ENCODE measurements at places on chromosomes 2 and 18. TPM values are rescaled to one million over a fixed set of nuclear protein-coding genes. Genes with fewer than 3 reads are reported as not detected.

Gene ANKRD29
- polyA plus RNA-seq = 0.78 TPM

Gene FEV
- not detected for polyA plus RNA-seq

Gene NEU2
- polyA plus RNA-seq = not detected

Gene SULT1C4
- 42.6 TPM for polyA plus RNA-seq

Gene PMAIP1
- 3.8 TPM for polyA plus RNA-seq

Gene EXOC6B
- 24.0 TPM for polyA plus RNA-seq

- no peak for DNase-seq
Measured at GRCh38 chr18:74126684-74127655, 20.7 kb downstream of the FBXO15 start.

DNA sequence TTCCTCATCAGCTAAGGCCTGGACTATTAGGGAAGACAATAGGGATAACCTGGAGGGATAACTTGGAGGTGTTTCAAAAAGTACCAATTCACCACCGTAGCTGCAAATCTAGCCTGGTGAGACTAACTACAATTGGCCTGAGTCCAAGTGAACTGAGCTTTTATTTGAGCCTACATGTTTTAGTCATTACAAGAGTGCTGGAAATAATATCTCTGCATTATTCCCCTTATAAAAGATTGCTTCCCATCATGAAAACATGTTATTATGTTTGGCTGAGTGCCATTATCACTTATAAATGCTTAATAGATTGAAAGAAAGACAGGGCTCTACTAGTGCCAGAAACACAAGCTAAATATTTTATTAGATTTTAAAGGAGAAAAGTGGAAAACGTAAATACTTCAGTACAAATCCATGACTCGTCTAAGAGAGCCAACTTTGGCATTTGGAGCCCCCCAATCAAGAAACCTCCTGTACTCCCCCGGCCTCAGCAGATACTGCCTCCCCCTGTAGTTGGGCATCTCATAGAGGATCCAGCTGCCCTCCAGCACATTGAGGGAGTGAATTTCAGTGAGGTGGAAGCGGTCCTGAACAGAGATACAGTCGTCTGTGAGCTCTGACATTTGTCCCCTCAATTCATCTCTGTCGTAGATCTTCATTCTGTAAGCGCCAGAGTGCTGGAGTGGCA, 3.6 kb downstream of the CRYGB start:
- no peak for DNase-seq

GRCh38 chr18:22971038-22971437, 37.9 kb downstream of the RBBP8 start:
- no peak for DNase-seq

DNA sequence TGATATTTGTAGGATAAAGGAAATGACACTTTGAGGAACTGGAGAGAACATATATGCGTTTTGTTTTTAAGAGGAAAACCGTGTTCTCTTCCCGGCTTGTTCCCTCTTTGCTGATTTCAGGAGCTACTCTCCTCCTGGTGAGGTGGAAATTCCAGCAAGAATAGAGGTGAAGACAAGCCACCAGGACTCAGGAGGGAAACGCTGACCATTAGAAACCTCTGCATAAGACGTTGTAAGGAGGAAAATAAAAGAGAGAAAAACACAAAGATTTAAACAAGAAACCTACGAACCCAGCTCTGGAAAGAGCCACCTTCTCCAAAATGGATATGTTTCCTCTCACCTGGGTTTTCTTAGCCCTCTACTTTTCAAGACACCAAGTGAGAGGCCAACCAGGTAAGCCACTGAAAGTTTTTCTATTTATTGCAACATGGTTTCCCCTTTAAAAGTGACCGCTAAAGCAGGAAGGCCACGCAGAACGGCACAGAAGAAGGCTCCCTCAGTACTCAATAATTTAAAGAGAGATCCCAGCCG, 735 bp downstream of the NRP2 start:
- DNase-seq = no peak

DNA sequence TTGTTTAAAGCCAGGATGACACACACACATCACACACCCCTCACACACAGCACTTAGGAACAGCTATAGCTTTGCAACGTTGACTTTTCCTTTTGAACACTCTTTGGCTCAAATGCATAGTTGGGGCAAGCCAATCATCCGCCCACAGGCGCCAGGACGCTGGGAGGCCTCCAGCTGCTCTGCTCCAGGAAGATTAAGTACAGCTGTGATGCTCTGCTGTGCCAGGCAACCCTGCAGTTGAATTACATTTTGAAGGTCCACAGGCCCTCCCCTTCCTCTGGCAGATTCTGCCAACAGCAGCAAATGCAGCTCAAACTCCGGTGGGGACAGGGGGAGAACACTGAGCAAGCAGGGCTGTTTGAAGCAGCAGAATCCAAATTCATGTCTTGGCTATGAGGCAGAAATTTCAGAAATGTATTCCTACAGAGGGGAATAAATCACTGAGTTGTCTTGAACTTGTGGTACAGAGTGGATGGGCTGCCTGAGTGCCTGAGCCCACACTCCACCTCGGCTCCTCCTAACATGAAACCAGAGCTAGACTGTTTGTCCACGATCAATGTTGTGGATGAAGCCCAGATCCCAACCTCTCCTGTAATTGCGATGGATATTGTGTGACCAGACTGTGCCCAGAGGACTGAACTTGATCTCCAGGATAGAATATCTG, 86.5 kb upstream of the PPP1CB start:
- DNase-seq = no peak

DNA sequence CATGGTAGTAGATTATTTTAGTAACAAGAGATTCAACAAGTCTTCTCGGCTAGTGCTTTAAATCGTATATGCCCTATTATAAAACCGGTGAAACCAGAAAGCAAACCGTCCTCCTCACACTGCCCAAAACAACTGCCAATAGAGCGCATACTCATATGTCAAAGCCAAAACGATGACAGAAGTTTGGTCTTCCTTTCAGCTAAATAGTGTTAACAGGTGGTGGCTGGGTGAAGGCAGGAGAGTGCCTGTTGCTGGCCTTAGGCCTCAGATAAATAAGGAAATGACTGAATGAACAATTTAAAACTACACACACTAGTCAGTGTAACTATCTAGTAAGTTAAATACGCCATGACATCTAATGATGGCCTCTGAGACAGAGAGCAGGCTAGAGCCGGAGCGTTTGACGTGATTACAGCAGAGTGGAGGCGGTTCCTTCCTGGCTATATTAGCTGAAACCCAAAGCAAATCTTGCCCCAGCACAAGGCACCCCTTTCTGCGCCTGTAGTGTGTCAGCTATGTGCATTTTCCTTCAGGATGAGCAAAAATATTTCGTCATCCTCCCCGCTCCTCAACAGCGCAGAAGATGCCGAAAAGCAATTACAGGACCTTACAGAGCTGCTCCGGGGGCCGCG, 1.6 kb downstream of the LONRF2 start:
- DNase-seq = no peak

- no peak for DNase-seq
Measured at GRCh38 chr18:11518788-11519685, 90.4 kb upstream of the SLC35G4 start.

- no peak for DNase-seq
Measured at GRCh38 chr2:9107168-9108025, 99.2 kb upstream of the ASAP2 start.

DNA sequence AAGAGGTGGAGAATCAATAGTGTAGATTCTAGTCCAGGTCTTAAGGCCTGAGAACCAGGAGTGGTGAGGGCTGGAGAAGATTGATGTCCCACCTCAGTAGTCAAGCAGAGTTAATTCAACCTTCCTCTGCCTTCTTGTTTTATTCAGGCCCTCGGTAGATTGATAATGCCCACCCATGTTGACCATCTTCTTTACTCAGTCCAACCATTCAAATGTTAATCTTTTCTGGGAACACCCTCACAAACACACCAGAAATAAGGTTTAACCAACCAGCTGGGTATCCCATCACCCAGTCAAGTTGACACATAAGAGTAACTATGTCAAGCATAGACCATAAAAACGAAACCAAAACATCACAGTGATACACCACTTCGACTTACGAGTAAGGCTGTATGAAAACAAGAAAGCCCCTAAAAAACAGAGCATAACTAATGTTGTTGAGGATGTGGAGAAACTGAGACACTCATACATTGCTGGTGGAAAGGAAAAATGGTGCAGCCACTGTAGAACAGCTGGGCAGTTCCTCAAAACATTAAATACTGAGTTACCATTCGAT, 57.5 kb downstream of the SLC35F5 start:
- DNase-seq = no peak

DNA sequence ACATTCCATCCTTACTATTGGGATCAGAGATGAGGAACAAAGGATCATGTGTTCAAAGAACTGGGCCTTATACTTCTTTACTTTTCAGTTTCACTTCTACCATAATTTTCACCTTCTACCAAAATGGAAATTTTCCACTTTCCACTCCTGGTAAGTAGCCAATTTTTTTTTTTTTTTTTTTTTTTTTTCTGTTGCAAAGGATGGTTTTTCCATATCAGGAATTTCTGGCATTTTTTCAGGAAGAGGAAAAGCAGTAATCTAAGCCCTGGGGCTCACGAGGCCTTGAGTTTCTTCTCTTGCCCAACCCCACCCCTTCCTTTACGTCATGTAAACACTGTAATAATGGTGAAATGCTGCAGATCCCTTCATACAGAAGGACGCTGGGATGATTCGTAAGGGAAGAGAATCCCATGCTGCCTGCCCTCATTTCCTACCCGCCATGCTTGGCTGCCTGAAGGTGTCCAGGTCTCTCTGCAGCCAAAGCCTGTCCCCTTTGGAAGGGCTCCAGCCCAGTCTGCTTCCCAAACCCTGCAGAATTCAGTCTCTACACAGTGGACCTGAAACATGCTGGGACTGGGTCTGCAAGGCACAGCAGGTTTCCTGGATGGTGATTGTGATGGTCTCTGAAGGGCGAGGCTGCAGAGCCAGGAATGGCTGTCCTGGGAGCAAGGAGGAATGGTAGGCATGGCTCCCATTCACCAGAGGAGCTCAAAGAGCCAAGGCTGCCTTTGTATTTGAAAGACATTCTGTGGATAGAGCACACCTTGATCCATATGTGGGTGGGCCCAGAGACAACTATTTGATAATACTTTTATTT, 57.0 kb downstream of the EFR3B start:
- DNase-seq = no peak

DNA sequence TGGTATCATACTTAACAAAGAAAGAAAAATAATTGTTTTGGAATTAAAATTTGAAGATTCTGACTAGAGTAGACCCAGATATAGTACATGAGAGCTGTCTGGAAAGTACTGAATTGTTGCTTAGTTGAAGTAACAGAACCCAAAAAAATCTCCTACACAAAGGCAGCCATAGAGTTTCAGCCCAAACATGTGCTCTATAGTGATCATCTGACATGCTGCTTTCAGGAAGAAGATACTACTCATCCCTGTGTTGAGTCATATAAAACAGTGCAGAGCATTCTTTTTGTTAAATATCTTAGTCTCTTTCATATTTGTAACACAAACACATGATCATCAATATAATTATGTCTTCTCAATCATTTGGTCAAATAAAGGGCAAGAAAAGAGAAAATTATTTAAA, 84.8 kb upstream of the PTPRM start:
- DNase-seq = no peak

- DNase-seq = no peak
Measured at GRCh38 chr18:57561728-57562423, 24.6 kb downstream of the FECH start.

- no peak for DNase-seq
Measured at GRCh38 chr2:130261970-130262760, 63.9 kb upstream of the TUBA3E start.

- no peak for DNase-seq
Measured at GRCh38 chr2:210901326-210901725, 344.9 kb downstream of the CPS1 start.

GRCh38 chr18:70428439-70428838, 139.6 kb downstream of the SOCS6 start:
- DNase-seq = no peak

DNA sequence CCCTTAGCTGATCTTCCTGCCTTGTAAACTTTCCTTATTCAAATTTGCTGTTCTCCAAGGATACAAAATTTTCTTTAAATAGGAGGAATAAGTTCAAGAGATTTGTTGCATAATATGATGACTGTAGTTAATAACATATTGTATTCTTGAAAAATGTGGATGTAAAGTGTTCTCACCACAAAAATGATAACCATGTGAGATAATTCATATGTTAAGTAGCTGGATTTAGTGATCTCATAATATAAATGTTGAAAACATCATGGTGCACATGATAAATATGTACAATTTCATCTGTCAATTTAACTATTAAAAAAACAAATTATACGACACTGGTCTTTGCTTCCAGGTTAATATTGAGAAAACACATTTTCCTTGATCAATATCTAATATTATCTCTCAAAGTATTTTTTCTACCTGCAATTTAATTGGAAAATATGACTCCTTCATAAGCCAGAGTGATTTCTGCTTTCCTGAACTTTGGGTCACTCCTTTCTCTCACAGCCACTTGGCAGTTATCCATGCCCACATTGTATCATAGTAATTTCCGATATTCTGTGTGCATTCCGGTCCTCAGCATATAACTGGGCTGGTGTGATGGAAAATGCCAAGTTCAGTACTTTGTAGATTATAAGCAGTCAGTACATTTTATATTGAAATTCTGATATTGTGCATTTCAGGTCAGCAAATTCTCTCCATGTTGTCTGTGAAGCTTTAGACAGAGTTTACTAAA, 152.6 kb downstream of the GULP1 start:
- DNase-seq = no peak

- DNase-seq = peak; percentile 56
Measured at GRCh38 chr2:24409700-24410556, 49.6 kb upstream of the ITSN2 start.

DNA sequence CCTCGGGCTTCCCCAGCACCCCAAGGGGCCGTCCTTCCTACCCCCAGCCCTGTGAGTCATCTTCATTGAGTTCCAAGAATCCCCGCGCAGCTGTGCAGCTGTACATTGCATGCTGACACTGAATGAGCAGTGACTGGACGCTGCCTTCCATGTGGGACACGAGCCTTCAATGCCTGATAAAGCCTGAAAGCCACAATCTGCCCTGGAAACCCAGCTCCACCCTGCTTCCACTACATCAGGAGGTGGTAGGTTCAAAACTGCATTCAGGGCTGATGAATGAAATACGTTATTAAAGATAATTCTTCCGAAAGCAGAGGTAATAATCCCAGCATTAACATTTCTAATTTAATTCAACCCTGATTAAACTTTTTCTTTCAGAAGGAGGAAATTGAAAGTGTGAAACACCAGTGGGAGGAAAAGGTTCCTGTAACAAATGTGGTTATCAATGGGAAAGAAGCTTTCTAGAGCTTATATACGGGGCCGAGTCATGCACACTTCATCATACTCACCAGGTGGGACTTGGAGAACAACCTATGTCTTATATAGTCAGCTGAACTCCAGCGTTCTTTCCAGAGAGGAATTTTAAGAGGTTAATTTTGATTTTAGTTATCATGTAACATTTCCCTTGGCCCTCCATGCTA, 360.1 kb downstream of the LPIN1 start:
- no peak for DNase-seq

DNA sequence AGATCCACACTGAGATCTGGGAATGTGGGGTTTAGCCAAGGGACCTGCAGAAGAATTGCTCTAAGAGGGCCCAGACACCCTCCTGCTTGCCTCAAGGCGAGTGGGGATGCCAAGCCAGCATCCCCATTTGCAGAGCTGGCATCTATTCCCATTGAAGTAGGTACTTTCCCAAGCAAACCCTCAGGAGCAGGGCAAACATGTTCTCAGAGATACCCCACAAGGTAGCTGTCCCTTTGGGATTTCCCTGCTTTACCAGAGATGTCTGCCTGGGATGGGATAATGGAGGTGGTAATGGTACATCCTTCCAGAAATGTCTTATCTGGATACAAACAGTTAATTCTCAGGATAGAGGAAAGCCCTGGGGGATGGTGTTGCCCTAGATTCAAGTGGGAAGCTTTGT, 51.2 kb downstream of the GYPC start:
- no peak for DNase-seq
